Tibial nerve (tissue), 4 donors: ENCODE measurements at places on chromosomes 1 and 21.

GRCh38 chr1:180881806-180882509 lies 30.7 kb upstream of the KIAA1614 start:
- DNase-seq, result no peak

DNA sequence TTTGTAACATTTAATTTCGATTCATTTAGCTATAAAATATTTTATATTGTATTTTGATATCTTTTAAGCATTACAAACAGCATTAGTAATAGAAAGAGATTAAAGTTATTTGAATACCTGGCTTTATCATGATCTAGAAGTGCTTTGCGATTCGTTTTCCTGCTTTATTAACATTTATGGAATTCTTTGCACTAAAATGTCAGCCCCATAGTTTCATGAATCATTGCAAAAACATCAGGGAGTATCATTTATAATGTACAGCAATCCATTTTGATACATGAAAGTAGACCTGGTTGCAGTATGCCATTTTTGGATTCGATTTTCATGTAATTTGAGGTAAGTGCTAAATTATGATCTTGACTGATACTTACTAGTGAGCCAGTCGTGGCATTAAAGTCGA lies 108.0 kb upstream of the DPYD start:
- no peak for DNase-seq

DNA sequence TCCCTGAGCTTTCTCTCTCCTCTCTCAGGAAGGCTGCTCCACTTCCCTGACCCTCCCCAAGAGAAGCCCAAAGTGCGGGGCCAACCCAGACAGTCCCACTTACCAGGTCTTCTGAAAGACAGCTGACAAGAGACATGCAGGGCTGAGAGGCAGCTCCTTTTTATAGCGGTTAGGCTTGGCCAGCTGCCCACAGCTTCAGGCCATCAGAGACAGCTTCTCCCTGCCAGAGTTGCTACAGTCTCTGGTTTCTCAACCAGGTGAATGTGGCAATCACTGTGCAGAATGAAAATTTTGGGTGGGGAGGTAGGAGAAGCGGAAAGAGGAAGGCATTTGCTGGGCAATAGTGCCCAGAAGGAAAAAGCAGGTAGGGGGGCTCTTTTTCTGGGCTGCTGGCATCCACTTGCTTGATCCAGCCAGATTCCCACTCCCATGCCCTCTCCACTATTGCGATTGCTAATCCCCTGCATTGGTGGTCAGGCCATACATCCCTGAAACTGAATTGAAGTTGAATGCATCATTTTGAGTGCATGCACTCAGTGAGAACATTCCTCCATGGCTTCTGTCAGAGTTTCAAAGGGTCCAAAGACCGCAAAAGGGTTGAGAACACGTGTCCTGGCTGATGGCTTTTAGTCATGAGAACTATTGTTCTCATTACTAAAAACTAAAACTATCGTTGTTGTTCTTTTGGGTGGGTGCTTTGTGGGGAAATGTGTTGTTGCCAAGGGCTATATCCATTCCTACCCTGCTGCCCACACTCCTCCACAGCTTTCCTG lies at the start of gene S100A8:
S100A8 (minus strand) TSS at position 136 of the 773 bp plus-strand sequence. CDS start 538 bp downstream, outside the sequence.
- DNase-seq, result peak; percentile 27

DNA sequence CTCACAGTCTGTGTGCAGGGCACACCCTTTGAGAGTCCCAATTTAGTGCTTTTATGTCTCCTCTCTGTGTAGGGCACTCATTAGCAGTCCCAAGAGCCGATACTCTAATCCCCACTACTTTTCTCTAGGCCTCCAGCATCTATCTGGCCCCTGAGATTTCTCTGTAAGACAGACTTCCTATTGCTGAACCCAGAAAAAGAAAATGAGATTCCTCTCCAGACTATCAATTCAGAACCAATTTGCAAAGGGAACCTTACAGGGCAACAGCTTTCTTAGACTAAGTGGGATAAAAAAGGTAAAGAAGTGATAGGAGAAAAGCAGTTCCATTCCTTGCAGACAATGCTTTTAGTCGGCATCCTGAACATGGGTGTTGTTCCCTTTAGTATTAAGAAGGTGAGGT lies 172.2 kb downstream of the EDEM3 start:
- DNase-seq, result no peak

DNA sequence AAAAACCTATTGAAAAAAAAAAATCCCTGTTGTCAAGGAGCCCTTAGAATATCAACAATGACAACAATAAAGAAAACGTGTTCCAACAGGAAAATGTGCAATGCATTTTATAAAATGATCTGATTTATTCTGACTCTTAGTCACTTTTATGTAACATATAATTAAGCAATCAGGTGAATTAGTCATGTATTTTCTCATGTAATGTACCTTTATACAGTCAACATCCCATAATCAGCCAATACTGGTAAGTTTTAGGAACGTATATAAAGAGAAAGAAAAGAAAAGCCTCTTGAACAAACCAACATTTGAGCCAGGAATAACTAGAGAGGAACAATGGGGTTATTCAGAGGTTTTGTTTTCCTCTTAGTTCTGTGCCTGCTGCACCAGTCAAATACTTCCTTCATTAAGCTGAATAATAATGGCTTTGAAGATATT lies at the start of gene CLCA4:
CLCA4 (plus strand) TSS at position 292 of the 435 bp plus-strand sequence; CDS start at position 334, 42 bp downstream.
- DNase-seq, result no peak

- no peak for DNase-seq
Measured at GRCh38 chr1:208962867-208963266, 620.6 kb upstream of the CAMK1G start.

DNA sequence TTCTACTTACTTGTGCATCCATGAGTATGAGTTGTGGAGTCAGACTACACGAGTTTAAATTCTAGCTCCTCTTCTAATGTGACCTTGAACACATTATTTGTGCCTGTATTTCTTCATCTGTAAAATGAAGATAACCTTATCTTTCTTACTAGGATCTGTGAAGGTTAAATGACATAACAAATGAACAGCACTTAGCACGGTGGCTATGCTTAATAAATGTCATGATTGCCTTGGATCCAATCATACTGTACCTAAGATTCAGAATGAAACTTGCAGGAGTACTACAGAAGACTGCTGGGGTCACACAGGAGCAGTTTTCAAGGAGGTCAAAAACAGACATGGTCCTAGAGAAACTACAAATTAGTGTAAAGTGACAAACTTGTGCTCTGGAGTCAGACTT lies 22.2 kb upstream of the ALG14 start:
- no peak for DNase-seq
